Bladder microvascular endothelial cell (primary cell): ENCODE measurements at places on chromosomes 7 and 10. TPM values are rescaled to one million over a fixed set of nuclear protein-coding genes. Genes with fewer than 3 reads are reported as not detected.

The CTAGE6 gene
- total RNA-seq = 0.32 and 1.5 TPM in 2 replicates

The CYP2W1 gene
- not detected in 2 replicates for total RNA-seq

The WNT8B gene
- not detected in 2 replicates for total RNA-seq

The CCDC172 gene
- total RNA-seq = not detected in 2 replicates

The CC2D2B gene
- 0.16 TPM in 1 of 2 replicates, not detected in the other for total RNA-seq

The PBLD gene
- total RNA-seq = 1.8 and 3.5 TPM in 2 replicates

The LYZL2 gene
- not detected in 2 replicates for total RNA-seq
